ENCODE measurements at places on chromosomes 12 and 14.

- DNase-seq = no peak
These were observed 6.9 kb upstream of the TUBA1A start for GRCh38 chr12:49195736-49196135.

- DNase-seq = no peak
These were observed 86.7 kb downstream of the B4GALNT3 start for GRCh38 chr12:546265-546919.

DNA sequence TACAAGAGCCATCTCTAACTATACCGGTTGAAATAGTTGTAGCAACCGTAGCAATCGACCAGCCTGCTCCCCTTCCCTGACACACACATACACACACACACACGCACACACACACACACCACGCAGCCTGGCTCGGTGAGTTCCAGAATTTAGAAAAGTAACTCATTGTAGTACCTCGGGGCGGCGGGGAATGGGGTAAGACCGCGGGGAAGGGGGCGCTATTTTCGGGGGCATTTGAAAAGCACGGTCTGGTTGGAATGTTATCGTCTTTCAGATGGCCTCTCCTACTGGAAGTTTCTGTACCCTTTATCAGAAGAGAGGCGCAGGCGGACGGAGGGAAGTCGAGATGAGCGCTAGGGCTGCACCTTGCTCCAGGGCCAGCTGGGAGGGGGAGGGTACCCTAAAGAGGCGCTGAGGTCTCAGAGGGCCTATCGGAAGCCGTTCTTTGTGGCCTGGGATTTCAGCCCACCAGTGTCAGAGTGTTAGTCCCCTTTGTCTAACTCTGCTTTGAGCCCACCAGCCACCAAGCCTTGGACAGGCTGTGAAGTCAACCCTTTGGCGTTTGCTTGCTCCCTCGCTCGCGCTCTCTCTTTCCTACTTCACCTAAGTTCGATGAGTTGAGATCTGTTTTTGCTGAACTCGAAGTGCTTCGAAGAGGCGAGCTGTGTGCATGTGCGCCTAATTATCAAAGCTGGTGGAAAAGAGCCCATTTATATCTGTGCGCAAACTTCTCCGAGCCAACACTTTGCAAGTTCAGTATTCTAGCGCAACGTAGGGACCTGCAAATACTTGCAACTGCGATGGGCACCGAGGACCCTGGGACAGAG is 837 bp downstream of the COL2A1 start:
- DNase-seq = no peak

DNA sequence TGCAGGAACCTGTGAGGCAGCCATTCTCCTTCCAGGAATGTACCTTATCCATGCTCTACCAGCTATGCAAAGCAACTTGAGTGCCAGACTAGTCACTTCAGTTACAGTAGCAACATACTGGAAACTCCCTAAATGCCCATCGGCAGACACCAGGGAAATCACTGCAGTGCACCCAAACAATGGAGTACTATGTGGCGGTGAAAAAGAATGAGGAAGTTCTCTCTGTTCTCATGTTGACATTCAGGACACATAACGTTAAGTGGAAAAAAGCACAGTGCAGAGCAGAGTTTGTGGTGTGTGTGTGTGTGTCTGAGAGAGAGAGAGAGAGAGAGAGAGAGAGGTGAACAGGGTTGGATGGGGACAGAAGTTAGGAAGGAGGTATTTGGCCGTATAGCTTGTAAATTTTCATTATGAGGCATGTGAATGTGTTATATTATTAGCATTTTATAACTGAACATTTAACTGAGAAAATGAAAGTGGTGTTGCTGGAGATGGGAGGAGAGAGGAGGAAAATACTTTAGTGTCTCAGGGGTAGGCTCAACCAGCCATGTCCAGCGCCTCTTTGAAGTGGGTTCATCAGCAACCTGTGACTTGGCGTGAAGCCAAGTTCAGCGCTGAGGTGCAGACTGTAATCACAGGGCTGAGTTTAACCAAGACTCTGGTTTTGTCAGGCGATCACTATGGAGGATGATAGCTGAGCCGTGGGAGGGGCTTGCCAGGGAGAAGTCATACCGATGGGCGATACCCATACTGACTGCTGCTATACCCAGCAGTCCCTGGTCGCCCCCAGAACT is 17.3 kb downstream of the TNFAIP2 start:
- DNase-seq = no peak

DNA sequence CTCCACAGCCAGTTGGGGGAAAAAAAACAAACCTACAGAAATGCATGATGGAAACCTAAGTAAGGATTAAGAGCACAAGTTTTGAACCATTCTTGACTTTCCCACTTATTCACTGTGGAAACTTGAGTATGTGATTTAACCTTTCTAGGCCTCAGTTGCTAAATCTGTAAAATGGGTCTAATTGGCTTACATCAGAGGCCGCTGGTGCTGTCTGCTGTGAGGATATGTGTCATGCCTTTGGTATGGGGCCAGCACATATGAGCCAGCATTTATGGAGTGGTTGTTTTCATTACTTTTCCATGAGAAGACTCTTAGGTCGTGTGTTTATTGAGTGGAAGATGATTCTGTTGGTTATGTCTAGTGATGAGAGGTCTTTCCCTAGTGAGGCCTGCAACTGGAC is 102.4 kb downstream of the ESR2 start:
- peak; percentile 26 for DNase-seq

DNA sequence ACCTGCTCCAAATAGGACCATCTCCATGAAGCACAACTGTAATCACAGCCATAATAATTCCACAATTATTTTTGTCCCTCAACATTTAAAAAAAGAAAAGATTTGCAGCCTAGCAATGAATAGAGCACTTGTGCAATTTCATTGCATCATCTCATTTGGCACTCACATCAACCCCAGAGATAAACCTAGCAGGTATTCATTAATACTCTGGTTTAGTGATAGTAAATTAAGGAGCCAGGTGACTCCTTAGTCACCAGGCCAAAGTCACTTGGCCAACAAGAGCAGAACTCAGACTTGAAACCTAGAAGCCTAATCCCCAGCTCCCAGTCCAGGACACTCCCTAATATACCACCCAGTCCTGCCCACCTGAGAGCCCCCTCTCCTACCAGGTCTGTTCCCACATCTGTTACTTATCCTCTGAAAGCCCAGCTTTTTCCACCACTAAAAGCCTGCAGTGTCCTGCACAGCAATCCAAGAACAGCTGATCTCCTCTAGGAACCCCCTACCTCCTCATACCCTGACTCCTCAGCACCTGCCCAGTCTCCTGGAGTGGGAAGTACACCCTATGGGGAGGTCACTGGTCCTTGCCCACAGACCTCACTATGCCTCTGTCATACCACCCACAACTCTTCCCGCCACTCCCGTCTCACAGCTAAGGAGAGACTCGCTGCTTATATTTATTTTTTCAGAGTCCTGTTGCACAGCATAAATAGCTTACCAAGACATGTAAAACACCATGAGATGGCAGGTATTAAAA is 22.1 kb downstream of the OR10P1 start:
- DNase-seq = no peak

- DNase-seq = no peak
These were observed 14.5 kb upstream of the FBRSL1 start for GRCh38 chr12:132475304-132476037.

GRCh38 chr14:74892745-74893144 is 11.0 kb downstream of the DLST start:
- no peak for DNase-seq

DNA sequence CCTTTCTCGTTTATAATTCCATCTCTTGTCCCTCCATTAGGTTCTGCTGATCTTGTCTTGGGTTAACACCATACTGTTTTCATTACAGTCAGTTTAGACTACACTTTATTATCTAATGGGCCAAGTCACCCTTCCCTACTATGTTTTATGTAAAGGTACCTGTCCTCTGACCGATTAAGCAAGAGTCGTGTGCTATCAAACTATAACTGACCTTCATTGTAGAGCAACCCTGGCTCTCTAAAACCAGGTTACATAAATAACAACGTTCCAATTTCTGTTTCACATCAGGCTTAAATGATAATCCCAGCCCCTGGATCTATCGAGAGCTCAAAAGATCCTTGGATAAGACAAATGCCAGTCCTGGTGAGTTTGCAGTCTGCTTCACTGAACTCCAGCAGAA is 16.7 kb downstream of the OAS2 start:
- DNase-seq = no peak

DNA sequence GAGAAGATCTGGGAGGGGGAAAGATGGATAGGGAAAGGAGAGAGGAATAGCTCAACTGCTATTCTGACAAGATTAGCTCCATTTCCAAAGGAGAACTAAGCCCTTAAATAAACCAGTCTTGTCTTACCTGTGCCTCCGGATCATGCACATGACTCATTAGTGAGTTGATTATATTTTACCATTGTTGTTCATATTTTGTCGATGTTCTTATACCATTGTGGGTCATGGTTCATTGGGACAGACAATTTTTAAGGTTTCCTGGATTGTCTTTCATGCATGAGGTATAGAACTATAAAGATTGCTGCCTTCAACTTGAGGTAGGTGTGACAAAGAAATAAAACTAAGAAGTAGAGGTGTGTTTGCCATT is 243.0 kb upstream of the ATP2B1 start:
- DNase-seq = no peak

DNA sequence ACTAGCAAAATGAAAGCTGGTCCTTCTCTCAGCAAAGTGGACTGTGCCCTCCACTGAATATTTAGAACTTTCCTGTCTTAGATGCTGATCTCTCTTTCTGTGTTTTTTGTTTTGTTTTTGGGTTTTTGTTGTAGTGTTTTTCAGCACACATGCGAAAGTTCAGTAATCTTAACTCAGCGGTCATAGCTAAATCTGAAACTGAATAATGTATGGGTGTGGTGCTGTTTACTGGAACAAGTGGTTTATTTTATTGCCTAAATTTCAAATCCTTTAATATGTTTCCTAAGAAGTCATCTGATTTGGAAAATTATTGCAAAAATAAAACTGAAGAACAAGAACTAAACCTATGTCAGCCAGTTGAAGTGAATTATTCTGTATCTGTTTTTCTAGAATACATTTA is 116.0 kb upstream of the LRIG3 start:
- no peak for DNase-seq

DNA sequence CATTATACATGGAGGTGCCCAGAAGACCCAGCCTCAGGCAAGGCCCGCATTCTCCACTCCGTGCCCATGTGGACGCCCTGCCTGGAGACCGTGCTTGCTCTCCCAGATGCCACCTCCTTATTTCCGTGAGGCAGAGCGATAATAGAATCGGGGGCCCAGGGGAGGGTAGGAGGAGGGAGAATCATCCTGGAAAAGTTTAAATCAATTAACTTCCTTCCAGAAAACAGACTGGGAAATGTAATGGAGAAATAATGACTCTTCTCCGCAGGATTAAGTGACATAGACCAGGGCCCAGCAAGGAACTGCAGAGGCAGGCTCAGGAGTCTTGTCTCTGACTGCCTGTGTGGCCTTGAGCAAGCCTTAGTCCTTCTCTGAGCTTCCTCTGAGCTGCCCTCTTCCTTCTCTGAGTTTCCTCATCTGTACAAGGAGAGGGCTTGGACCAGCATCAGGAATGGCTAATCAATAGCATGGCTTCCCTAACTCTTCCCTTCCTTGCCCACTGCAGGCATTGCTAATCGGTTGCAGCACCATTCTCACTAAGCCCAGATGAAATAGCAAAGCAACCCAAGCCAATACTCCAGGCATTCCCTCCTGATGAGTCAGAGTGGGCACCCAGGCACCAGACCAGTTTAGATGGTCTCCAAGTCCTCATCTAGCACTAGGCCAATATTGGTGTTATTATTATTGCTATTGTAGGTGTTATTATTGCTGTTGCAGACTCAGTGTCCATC is 11.3 kb upstream of the FAM222A start:
- DNase-seq = no peak

DNA sequence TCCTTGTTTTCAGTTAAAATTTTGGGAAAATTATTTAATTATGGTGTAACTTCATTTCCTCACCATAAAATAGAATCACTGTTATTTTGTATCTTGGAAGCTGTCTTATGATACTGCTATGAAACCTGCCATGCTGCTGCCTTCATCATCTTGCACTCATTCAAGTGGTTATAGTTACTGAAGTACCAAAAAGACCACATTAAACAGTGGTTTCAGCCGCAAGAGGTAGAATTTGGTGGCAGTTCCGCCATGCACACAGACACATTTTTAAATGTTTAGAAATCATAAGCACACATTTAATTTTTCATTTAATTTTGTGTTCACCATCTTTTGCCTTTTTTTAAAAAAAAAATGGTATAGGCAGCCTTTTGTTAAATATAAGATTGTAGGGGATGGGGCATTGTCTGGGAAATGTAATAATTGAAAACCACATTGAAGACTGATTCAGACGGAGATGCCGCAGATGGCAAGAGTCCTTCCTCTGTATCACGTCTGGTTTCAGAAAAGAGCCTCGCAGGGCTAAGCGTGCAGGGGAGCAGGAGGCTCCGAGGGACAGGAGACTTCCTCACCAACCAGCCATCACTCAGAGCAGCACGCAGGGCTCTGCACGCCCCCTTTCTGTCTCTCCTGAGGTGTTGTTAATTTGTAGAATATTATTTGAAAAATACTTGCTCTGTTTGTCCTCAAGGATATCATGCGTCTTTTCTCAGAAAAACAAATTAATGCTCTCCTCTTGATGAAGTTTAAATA is 115.2 kb upstream of the PELI2 start:
- DNase-seq = no peak

GRCh38 chr14:47526591-47527244 is 148.7 kb downstream of the MDGA2 start:
- DNase-seq = no peak

DNA sequence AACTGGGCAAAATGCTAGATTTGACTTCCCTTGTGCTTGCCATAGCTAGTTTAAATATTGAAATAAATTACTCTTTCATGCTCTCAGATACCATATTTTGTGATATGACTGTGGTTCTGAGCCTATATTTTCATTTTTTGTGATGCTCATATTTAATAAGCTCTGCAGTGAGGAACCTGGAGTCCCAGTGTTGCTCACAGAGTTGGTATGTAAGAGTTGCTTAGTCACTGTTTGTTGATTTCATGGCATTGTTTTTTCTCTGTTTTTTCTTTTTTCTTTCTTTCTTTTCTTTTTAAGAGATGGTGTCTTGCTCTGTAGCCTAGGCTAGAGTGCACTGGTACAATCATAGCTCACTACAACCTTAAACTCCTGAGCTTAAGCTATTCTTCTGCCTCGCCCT is 750.5 kb upstream of the TMEM132C start:
- no peak for DNase-seq

DNA sequence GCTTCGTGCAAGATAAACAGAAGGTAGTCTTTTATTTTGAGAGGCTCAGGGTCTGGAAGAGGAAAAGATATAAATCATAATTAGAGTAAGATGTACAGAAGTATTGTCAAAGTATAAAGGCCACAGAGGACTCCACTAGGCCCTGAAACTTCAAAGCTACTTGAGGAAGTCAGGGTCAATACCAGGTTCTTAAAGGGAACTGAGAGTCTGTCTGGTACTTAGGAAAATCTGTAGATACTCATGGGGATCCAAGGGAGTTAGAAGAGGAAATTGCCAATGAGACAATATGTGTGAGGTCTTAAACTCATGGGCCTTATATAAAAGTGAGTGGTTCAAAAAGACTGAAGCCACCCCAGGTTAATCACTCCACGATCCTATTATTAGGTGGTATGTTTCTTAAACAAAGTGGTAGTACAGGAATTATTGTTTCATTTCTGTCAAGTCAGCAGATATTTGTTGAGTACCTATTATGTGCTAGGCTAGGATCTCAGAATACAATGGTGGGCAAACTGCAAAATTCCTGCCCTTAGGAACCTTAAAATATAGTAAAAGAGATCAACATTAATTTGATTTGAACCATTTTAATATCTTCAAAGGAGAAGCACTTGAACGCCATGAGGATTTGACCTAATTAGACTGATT is 314.6 kb downstream of the ADAMTS20 start:
- no peak for DNase-seq

GRCh38 chr12:25942709-25943108 is 15.8 kb upstream of the RASSF8 start:
- DNase-seq = no peak
